ENCODE measurements at places on chromosomes 2 and 18.

GRCh38 chr2:47666332-47666731 is 116.6 kb upstream of the MSH6 start:
- DNase-seq: no peak

DNA sequence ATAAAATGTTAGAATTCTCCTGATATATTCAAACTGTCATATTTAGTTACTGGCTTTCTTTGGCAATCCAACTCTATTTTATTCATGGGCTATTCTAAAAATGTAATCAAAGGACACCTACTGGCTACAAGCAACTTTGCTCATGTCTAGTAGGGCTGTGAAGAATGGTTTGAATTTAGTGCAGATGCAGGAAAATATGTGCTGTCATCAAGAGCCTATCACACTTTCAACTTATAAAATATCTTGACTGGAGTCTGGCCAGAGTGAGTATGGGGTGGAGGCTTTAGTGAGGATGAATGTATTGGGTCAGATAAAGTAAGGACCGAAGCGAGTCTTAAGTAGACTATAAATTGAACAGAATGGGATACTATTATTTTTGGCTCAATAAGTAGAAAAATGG is 343.4 kb upstream of the SPRED2 start:
- no peak for DNase-seq

GRCh38 chr2:283996-284794 is 3.7 kb downstream of the ALKAL2 start:
- no peak for DNase-seq

- no peak for DNase-seq
Observed at GRCh38 chr2:120854014-120854620, 118.4 kb downstream of the GLI2 start.

DNA sequence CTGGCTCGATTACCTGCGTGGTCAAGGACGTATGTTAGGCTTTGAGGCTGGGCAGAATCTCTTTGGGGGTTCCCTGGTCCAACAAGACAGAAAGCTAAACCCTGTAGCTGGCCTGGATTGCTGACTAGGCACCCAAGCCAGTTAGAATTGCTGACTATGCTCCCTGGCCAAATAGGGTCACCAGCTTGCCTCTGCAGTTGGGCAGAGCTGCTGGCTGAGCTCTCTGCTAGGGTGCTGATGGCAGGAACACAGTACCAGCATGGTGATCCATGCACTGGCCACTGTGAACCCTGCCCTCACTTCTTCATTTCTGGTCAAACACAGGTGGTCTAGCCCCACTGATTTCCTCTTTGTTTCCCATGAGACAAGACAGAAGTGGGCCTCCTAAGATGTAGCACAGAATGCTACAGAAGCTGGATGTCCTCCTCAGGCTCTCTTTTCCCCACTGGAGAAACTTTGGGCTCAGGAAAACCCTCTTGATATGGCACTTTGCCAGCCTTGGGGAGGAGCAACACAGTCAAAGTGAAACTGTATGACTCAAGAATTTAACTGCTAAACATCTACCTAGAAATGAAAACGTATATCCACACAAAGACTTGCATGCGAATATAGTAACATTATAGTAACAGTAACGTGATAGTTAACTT is 20.8 kb downstream of the SP140L start:
- no peak for DNase-seq

DNA sequence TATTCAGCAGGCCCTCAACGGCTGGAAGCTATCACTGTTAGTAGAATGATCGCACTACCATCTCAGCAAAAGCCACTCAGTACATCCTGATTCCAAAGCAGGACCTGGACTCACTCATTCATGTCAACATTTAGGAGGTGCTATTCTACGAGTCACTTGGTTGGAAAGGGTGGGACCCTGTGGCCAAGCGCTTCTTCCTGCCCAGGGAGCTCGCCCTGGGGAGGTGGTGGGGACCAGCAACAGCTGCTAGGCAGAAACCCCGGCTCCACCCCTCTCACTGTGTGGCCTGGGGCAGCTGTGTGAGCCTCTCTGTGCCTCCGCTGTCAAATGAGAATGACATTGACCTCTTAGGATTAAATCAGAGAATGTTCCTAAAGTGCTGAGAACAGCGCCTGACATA is 231.4 kb downstream of the EIPR1 start:
- no peak for DNase-seq
